Colonic mucosa (tissue), 4 donors: ENCODE measurements at places on chromosomes 11 and 22. TPM values are rescaled to one million over a fixed set of nuclear protein-coding genes. Genes with fewer than 3 reads are reported as not detected.

DNA sequence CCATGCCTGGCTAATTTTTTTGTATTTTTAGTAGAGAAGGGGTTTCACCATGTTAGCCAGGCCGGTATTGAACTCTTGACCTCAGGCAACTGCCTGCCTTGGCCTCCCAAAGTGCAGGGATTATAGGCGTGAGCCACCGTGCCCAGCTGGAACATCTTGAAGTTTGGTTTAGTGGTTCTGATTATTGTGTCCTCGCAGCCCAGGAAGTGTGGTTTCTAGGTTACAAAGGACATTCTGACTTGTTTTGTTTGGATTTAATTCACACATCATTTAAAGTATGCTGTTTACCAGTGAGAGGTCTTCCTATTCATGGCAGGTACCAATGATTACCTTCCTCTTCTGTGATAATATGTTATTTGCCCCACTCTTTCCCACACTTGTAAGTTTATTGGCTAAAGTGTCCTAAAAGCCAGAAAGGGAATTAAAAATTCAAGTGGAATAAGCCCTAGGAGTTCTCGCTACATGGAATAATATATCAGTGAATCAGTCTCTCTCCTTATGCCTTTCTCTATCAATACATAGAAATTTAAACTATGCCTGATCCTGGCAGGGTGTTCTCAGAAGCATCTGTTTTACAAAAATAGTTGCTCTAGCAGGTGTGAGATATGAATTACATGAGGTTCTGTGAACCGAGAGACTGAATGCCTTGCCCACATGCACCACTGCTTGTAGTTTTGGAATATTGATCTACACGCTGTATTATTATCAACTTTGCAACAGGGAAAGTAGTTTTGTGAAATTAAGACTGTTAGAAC, 263.1 kb downstream of the DDX10 start:
- DNase-seq: no peak
- no peaks in the 10 kb centered on the region for H3K27me3 ChIP-seq
- no peaks in the 10 kb centered on the region for H3K4me1 ChIP-seq

Gene TYR
- not detected for total RNA-seq

- no peak overlapping the region for H3K27ac ChIP-seq
- H3K4me3 ChIP-seq: no peak overlapping the region
- H3K27me3 ChIP-seq: no peaks in the 10 kb centered on the region
- H3K4me1 ChIP-seq: no peaks in the 10 kb centered on the region
- no peak for DNase-seq
Measured at GRCh38 chr11:19558189-19558986, 154.2 kb upstream of the NAV2 start.

Gene FGF19
- 0.22 TPM for total RNA-seq

GRCh38 chr11:72534371-72535193, 100.3 kb upstream of the CLPB start:
- no peaks in the 10 kb centered on the region for H3K36me3 ChIP-seq
- H3K27ac ChIP-seq: no peak overlapping the region
- H3K4me1 ChIP-seq: no peaks in the 10 kb centered on the region
- H3K27me3 ChIP-seq: no peaks in the 10 kb centered on the region

Gene TMPRSS6
- 1.5 TPM for total RNA-seq

Gene MMP11
- total RNA-seq: 4.5 TPM
